ENCODE measurements at places on chromosomes 6 and 20.

DNA sequence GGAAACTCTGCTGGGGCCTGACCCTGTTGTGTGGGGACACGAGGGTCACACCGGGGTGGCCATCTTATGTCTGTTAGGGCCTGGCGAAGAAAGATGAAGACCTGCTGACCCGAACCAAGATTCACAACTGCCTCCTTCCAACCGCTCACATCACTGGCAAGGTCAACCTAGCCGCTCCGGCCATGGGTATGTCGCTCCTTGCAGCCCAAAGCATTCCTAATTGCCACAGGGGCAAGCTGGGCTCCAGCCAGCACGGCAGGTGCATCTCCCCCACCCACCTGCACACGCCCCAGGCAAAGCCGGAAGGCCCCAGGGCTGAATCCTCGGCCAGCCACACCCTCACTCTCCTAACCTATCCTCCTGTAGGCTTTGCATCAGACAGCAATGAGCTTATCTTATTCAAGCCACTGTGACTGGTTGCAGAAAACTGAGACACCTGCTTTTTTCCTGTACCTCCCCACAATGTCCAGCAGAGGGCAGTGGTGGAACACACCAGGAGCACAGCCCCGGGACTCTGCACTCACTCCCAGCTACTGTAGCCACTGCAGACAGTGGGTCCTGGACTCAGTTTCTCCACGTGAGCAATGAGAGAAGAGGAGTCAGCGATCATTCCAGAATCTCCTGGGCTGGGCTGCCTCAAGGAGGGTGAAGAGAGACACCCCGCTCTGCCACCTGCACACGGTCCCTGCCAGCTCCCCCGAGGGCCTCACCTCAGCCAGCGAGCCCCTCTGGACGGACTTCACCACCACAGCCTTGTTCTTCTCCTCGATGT, 170.2 kb downstream of the PREX1 start:
- peak; percentile 76 for DNase-seq

DNA sequence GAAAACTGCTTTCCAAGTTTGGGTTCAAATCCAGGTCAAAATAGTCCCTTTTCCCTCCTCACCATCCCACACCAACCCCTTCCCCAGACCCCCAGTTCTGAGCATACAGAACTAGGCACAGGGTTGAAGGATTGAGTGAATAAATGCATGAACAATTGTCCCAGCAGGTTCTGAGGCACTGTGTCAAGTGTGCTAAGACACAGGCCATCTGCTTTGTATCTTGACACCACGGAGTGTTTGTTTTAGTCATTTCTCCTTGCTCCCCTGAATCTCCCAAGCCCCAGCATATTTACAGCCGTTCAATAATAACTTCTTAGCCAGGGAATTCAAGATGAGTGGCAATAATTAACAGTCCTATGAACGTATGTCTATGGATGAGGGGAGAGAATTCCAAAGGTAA, 102.8 kb upstream of the JARID2 start:
- DNase-seq = no peak

- DNase-seq = no peak
Measured at GRCh38 chr6:39143238-39143930, 28.4 kb upstream of the SAYSD1 start.

GRCh38 chr6:166673309-166673708, 46.3 kb upstream of the RPS6KA2 start:
- DNase-seq = no peak

DNA sequence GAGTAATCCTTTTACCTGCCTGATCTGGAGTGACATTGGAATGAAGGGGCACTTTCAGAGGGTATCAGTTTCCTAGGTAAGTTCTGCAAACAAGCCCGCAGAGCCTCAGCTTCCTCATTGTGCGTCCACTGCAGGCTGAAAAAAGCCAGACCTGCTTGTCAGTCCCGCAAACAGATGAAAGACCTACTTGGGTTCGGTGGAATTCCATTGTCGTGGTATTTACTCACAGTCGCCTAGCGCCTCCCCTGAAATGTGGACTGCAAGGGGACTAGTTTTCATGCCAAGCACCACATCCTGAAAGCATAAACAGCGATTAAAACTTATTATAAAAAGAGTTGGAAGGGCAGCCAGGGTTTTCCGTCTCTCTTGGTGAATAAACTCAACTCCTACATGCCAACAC, 121.5 kb downstream of the PAX1 start:
- no peak for DNase-seq

- no peak for DNase-seq
Measured at GRCh38 chr6:85403331-85404015, 46.4 kb upstream of the NT5E start.

DNA sequence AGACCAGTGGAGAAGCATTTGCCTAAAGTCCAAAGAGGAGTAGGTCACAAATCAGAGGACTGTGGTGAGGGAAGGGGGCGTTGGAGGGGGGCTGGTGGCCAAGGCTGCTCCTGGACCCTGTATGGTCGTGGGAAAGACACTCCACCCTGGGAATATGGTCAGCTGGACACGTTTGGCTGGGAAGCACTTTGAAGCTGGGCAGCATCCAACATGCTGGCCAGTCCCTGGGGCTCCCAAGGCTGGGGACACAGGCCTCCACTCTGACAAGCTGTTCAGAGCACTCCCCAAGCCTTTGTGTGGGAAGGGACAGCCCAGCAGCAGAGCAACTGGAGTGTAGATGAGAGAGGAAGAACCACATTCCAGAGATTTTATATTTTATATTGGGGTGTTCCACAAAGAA, 203.2 kb downstream of the ANKRD60 start:
- no peak for DNase-seq

DNA sequence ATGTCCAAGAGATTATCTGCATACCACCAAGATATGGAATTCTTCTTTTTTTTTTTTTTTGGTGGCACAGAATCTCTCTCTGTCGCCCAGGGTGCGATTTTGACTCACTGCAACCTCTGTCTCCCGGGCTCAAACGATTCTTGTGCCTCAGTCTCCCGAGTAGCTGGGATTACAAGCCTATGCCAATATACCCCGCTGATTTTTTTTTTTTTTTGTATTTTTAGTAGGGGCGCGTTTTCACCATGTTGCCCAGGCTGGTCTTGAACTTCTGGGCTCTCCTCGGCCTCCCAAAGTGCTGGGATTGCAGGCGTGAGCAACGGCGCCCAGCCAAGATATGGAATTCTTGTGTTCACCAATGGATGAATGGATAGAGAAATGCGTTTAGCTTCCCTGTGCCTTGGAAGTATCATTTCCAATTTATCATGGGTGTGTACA, 31.0 kb downstream of the POM121L2 start:
- DNase-seq = no peak

DNA sequence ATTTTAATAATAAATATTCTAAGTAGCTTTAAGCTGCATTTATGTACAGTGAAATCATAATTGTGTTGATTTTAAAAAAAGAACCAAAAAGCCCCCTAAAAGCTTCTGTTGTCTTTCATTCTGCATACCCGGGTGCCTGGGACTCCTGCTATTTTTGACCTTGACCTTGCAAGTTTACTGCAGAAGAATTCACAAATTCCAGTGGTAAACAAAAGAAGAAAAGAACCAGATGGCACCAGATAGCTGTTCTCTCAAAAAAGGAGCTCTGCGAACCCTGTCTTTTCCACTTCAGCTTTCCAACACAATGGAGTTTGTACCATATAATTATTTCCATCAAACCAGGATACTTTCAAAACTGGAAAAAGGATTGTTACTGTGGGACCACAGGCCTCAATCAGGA, 363.3 kb downstream of the SMOC2 start:
- DNase-seq = no peak

- DNase-seq = no peak
Measured at GRCh38 chr6:135871878-135872277, 20.4 kb downstream of the PDE7B start.

DNA sequence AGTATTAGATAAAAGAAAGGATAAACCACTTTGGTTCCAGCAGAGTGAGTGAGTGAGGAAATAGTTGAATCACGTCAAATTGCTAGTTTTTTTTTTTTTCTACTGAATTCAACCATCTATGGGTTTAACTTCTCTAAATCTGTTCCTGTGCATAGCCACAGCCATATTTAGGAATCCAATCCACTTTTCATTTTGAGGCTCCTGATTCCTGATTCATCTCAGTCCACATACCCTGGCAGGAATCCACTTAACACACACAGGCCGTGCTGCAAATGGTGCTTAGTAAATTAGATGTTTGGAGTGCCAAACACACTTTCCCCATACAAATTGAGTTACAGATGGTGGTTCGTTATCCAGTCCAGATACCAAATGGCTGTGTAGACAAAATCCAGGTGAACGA, 220.3 kb downstream of the ALDH8A1 start:
- no peak for DNase-seq

- DNase-seq = no peak
Measured at GRCh38 chr6:75154973-75155372, 50.9 kb downstream of the COL12A1 start.

GRCh38 chr6:88492824-88493223, 326.7 kb upstream of the CNR1 start:
- no peak for DNase-seq

GRCh38 chr6:18036781-18037180, 49.3 kb upstream of the KIF13A start:
- no peak for DNase-seq

DNA sequence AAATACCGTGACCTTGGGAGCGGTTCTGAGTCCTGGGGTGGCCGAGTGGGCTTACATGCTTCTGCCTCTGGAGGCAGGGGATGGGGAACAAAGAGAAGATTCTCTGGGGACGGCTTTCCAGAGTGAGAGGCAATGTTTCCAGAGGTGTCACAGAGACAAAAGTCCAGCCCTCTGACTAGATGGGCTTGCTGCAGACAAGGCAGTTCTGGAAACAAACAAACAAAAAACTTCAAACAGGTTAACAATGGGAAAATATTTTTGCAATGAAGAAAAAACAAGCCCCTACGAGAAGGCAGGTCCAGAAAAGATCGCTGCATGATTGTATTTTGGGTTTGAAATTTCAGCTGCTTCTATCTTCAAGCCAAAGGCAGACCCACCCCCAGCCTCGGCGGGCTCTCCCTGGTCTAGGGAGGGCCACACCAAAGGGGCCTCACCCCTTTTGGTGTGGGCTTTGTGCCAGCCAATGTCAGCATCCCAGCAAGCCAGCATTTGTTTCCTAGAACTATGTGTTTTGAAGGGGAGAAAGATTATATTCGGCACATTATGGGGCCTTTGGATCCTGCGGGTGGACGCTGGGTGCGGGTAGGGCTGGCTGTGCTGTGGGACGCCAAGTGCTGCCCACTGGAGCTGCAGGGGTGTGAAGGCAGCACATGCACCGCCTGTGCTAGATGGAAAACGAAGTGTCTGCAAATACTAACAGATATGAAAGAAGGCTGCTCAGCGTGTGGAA, 42.9 kb downstream of the RIOK1 start:
- no peak for DNase-seq

DNA sequence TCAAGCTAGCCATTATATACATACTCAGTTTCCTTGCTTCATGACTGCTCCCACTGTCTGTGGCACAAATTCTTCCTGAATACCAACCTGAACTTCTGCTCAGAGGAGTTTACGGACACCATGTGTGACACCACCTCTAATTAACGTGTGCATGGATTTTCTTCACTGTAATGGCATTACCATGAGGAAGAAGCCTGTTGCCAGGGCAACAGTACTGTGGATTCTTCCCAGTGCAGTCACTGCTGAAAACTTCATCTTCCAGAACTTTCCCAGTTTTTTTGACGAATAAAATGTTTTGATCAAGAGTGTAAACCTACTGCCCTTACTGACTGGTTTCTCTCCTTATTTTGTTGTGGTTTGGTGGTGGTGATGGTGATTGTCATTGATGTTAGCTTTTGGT, 444.3 kb upstream of the NRSN1 start:
- no peak for DNase-seq

DNA sequence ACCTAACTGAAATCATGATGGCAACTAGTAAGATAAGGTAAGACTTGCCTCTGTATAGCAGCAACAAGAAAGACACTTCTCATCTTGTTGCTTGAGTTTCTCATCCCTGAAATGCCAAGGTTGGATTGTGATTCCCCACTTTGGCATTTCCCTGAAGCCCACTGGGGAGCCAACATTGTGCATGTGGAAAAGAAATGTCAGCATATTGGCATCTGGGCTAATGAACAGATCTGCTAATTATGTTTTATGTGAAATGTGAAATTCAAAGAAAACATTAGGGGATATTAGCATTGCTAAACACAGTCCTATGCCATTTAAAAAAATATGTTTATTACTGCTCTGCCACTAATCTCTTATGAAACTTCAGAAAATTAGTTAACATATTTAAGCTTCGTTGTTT, 126.3 kb upstream of the PCSK2 start:
- no peak for DNase-seq

- peak; percentile 56 for DNase-seq
Measured at GRCh38 chr6:156779206-156780094, 2.3 kb downstream of the ARID1B start.

DNA sequence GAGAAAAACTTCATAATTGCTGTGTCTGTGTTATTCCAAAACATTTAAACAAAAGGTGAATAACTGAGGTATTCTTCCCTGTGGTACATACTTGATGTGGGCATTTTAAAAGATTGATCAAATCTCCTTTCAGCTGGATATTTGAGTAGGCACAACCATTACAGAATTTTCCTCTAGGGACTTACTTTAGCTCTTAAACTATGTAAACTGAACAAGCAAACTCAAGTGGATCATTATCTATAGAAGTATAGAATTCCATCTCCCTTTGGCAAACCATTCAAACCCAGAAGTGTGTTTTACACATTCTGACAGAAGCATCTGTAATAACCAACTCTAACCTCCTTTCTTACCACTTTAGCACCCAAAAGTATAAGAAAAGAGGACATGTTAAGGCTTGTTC, 241.4 kb downstream of the ESR1 start:
- DNase-seq = no peak

GRCh38 chr6:8434727-8435092, 635 bp downstream of the SLC35B3 start:
- DNase-seq = no peak

GRCh38 chr6:69881322-69882151, 15.2 kb downstream of the COL19A1 start:
- no peak for DNase-seq

DNA sequence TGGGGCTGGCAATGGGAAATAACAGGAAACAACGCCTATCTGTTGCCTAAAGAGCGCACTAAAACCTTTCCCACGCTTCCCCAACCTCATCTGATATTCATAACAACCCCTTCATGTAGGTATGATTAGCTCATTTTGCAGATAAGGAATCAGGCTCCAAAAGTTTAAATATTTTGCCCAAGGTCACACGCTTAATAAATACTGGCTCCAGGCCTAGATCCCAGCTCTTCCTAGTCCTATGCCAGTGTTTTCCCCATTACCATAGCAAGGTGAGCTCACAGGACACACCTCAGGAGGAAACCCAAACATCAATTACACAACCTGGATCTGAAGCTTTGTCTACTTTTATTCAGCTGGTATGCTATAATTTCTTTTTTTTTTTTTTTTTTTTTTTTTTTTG, 19.6 kb downstream of the MBOAT1 start:
- no peak for DNase-seq

GRCh38 chr6:106744781-106745180, 115.4 kb downstream of the QRSL1 start:
- no peak for DNase-seq

Data from DND-41 (cell line).